ENCODE measurements at places on chromosomes 12 and 14.

GRCh38 chr14:55893705-55894104 lies 224.5 kb upstream of the PELI2 start:
- no peak for DNase-seq

DNA sequence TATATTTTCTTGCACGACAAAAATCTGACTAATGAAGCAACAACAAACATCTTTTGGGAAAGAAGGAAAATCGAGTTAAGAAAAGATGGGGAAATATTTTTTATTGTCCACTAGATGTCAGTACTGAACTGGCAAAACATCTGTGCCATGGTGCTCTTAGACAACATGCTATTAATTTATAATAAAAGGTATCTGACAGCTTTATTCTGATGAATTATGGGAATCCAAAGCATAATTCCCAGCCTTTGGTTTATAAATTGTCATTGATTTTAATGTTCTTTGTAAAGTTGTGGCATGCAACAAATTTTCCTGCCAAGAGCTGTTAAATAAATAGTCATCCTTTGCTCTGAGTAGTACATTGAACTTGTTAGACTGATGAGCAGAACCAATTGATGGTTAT lies 231.2 kb downstream of the ETNK1 start:
- DNase-seq: no peak

DNA sequence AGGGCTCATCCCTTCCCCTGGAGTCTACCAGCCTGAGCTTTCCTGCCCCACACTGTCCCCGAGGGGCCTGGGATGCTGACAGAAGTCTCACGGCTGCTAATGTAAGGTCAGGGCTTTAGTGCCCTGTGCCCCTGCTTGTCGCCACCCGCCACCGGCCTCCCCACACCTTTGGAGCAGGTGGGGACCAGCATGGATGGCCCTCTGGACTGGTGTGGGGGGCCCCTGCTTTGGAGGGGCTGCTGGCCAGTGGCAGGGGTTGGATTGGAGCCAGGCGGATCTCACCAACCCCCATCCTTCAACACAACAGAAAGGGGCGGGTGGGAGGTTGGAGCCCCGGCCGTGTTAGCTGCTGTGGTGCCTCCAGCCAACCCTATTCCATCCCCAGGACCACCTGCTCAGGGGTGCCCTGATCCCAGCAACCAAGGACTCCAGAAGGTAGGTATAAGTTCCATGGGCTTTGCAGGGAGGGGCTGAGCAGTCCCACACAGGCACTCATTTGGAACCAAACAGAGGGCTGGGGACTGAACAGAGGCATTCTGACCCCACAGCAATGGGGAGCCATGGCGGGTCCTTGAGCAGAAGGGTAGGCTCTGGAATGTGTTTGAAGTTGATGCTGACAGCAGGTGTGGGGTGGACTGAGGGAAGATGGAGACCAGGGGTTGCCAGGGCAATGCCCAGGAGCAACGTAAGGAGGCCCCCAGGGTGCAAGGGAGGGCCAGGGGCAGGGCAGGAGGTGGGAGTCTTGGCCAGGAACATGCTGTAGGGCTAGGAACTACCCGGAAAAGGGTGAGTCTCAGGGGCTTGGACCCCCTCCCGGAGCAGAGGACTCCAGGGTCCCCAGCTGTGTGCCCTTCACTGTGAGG lies 145.1 kb upstream of the C14orf180 start:
- DNase-seq: no peak

DNA sequence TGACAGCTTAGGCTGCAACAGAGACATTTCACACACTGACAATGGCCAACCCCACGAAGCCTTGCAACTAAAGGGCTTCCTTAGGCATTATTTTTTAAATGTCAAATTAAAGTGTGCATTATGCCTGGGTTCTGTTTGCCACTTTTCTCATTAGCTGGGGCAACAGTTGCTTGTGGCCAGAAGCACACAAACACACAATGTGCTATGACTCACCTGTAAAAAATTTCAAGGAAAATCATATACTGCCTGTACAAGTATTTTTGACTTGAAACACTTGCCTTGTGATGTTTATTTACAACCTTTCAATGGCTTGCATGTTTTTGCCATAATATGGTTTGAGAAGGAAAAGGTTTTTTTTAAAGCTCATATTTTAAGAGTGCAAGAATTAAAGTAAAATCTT lies 1.9 kb downstream of the NTN4 start:
- DNase-seq: no peak

GRCh38 chr12:12336049-12336411 lies 14.0 kb downstream of the MANSC1 start:
- DNase-seq: no peak

- DNase-seq: no peak
Measured at GRCh38 chr14:70890826-70891659, 16.2 kb upstream of the PCNX1 start.

DNA sequence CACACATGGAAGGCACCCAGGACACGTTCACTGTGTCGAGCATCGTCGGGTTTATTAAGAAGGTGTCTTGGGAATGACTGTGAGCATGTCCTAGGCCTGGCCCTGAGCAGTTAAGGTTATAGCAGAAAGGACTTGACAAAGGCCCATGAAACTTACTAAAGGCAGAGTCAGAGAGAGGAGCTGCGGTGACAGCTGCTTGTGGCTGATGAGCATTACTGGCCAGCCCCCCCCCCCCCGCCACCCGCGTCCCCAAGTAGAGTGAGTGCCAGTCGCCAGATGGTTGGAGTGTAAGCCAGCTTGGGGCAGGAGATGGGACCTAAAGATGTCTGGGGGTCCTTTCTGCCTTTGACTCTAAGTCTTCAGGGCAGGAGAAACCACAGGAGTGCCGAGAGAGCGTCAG lies 169.9 kb downstream of the TSPAN9 start:
- no peak for DNase-seq

DNA sequence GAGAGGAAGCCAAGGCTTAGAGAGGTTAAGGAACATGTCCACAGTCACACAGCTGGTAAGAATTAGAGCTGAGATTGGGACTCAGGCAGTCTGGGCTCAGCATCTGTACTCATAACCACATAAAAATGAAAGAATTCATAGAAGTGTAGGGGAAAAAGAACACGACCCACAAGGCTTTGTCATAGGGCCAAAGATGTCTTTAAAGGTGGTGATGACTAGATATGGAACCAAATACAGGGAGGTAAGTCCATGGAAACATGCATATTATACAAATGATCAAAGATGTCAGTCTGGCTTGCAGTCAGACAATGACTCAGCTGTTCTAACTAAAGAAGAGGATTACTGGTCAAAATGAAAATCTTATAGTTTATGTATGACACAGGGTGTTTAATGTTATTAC lies 7.2 kb upstream of the SSPN start:
- no peak for DNase-seq

GRCh38 chr12:31265722-31266121 lies 60.2 kb downstream of the SINHCAF start:
- DNase-seq: no peak

- no peak for DNase-seq
Measured at GRCh38 chr14:81618695-81619094, 85.0 kb upstream of the SEL1L start.

- no peak for DNase-seq
Measured at GRCh38 chr12:89439941-89440340, 84.7 kb downstream of the GALNT4 start.

DNA sequence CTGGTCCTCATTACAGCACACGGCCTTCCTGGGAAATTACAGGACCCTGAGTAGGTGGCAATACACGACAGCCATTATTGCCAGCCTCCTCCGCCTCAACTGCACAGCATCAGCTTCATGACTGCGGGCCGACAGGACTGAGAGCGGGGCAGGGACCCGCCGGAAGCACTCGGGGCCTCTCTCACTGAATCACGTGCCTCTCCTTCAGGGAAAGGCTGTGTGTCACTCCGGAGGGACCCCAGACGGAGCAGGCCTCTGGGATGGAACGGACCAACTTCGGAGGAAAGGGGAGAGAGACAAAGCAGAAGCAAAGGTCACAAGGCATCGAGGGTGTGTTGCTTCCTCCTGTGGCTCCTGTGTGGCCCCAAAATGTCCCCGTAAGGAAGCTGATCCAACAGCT lies 90.0 kb downstream of the RNF34 start:
- DNase-seq: no peak

DNA sequence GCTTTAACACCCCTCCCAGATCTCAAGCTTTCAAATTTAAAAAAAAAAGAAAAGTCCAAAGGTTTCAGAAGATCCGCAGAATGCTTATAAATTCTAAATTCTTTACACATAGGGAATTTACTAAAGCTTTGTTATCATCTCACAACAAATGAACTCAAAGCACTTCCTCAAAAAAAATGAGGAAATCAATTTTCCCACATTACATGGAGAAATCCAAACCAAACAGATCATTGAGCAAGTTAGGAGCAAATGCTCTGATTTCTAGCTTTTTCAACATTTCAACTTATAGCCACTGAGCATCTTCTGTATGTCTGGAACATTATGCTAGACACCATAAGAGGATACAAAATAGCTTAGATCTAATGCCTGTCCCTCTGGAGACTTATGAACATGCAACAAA lies 161.0 kb downstream of the CEP128 start:
- DNase-seq: no peak

GRCh38 chr12:130455161-130455560 lies 117.5 kb downstream of the PIWIL1 start:
- no peak for DNase-seq

- no peak for DNase-seq
Measured at GRCh38 chr14:65704850-65705249, 292.3 kb downstream of the FUT8 start.

DNA sequence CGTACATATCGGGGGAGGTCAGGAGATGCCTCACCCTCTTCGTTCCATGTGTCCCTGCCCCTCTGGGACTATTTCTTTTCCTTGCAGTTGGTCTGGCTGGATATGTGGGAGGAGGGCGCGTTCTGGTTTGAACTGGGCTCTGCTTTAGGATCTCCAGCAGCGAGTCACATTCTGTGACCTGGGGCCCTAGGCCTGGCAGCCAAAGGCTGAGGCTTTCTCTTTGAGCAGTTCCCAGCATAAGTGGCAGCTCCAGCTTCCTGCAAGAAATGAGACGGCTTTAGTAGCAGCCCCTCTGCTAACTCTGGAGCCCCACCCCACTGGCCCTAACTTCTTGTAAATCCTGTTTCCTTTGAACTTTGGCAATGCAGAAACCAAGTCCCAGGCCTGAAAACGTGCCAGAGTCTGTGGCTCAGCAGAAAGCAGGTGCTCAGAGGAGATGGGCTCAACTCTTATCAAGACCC lies 274.8 kb downstream of the DPF3 start:
- DNase-seq: no peak

GRCh38 chr14:54796961-54797360 lies 105.7 kb downstream of the GCH1 start:
- DNase-seq: no peak

- no peak for DNase-seq
Measured at GRCh38 chr12:113058553-113058952, 2.0 kb downstream of the DTX1 start.

- no peak for DNase-seq
Measured at GRCh38 chr12:88433997-88434703, 146.1 kb downstream of the KITLG start.

- DNase-seq: peak; percentile 28
Measured at GRCh38 chr14:75333606-75334548, 55.2 kb downstream of the FOS start.

GRCh38 chr12:50574601-50575348 lies 70.0 kb downstream of the DIP2B start:
- DNase-seq: no peak

DNA sequence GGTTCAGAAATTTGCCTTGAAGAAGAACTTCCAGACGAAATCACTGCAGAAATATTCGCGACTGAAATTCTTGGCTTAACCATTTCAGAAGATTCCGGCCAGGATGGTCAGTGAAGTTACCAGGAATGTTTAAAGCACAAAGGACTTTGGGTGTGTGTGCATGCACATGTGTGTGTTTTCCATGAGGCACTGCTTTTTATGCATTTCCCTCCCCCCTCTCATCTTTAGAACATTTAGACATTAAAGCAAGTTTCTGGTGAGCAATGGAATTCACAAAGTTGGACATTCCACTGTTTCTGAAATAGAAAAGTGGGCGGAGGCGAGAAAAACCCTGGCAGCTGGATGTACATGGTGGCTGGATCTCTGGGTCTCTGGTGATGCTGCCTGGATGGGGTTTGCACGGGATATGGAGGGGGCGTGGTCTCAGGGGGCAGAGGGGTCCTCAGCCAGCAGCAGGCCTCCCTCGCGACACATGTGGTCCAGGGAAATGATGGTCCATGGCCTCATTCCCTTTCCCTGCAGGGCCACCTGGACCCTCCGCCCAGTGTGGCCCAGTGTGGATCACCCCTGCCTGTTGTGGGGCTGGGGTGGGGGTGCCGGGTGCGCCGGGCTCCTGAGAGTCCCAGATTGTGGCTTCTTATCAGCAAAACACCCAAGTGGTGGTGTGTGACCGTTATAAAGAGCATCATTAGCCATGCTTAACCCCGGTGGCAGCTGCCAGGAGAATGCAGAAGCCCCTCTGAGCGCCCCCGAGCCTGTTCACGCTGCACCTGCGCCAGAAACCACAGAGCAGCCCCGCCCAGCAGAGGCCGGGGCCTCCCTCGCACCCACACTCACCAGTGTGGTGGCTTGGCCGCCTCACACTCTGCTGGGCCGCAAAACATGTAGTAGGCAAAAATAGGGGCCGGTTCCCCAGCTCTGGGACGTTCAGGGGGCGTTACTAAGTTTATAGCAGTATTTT lies 17.8 kb upstream of the BCL7A start:
- no peak for DNase-seq

GRCh38 chr12:19411234-19412204 lies 27.8 kb upstream of the AEBP2 start:
- no peak for DNase-seq

DNA sequence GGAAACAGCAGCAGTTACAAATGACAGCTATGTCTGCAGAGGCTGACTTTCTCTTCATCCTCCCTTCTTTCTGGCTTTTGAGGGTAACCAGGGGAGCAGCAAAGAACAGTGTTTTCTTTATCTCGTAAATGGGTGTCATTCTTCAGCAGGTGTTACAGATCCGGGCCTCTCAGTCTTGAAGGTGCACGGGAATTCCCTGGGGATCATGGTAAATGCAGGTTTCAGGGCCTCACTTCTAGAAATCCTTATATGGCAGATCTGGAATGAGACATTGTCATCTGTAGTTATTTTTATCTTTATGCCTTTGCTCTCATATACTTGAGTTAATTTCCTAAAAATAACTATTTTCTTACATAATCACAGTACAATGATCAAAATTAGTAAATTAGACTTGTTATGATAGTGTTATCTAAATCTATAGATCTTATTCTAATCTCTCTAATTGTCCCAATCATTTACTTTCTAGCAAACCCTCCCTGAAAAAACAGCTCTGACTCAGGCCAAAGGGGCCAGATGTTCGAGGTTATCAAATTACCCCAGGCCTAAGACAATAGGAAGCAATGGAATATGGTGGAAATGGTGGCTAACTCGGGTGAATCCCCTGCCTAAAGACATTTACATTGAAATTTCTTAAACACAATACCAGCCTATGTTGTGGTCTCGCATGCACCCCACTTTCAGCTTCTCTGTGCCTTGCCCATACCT lies 145.0 kb downstream of the CAND1 start:
- no peak for DNase-seq

DNA sequence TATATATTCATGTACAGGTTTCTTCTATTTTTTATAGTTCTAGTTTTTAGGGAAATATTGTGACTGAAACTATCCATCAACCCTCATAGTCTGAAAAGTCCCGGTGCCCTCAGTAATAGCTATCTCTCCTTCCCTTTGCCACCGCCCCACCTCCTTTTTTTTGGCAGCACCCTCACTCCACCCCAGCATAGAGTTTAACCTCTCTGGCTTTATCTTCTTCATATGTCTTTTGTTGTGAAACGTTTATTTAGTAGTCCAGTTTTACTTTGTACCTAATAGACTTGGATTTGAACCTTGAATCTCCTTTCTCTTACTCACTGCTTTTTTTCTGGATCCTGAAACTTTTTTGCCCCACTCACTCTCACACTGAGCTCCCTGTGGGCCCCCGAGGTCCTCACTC lies 109.5 kb downstream of the BBS10 start:
- no peak for DNase-seq

- DNase-seq: no peak
Measured at GRCh38 chr12:31481415-31481814, 109.5 kb downstream of the DENND5B start.

All from stimulated activated CD4-positive, alpha-beta T cell treated with anti-CD3 and anti-CD28 coated beads, Interleukin-1b, Interleukin-23, amount 100 ng/mL, for 24 hours (primary cell).